ENCODE measurements at places on chromosomes 16 and 17.

DNA sequence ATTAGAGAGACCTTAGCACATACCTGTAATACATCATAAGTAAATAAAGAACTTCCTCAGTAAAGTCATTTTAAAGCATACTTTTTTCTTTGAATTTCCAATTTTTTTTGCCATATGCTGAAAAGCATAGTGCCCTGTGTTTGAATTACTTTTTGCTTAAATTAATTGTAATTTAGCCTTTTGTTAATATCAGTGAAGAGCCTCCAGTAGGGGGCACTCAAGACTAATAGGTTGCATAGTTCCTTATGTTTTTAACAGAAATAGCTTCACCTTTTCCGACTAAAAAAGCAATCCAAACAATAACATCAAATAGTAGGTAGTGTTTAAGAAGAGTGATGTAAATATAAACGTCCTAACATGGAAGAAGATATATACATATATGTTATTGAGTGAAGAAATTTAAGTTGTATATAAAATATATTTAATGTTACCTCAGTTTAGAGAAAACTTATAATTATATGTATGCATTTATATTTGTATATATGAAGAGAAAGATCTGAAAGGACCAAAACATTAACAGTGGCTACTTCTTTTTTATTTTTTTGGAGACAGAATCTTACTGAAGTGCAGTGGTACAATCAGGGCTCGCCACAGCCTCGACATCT, 18.6 kb downstream of the RAD51C start:
- peak; percentile 41 for DNase-seq

DNA sequence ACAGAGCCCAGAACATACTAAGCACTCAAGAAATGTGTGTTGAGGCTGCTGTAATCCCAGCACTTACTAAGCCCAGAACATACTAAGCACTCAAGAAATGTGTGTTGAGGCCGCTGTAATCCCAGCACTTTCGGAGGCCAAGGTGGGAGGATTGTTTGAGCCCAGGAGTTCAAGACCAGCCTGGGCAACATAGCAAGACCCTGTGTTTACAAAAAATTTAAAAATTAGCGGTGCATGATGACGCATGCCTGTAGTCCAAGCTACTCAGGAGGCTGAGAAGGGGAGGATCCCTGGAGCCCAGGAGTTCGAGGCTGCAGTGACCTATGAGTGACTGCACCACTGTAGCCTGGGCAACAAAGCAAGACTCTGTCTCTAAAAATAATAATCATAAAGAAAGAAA, 6.7 kb upstream of the ZDHHC1 start:
- DNase-seq = no peak

- DNase-seq = no peak
Measured at GRCh38 chr16:15487336-15488284, 53.2 kb downstream of the BMERB1 start.

GRCh38 chr17:29458066-29458465, 67.9 kb downstream of the TAOK1 start:
- DNase-seq = no peak
